ENCODE measurements at places on chromosomes 4 and X. TPM values are rescaled to one million over a fixed set of nuclear protein-coding genes. Genes with fewer than 3 reads are reported as not detected.

GRCh38 chr4:56976283-56976836, 1.0 kb downstream of the NOA1 start:
- no peak for DNase-seq
- H3K4me3 ChIP-seq = peak overlapping the region; percentile 99
- no peaks in the 10 kb centered on the region for H3K27me3 ChIP-seq

DNA sequence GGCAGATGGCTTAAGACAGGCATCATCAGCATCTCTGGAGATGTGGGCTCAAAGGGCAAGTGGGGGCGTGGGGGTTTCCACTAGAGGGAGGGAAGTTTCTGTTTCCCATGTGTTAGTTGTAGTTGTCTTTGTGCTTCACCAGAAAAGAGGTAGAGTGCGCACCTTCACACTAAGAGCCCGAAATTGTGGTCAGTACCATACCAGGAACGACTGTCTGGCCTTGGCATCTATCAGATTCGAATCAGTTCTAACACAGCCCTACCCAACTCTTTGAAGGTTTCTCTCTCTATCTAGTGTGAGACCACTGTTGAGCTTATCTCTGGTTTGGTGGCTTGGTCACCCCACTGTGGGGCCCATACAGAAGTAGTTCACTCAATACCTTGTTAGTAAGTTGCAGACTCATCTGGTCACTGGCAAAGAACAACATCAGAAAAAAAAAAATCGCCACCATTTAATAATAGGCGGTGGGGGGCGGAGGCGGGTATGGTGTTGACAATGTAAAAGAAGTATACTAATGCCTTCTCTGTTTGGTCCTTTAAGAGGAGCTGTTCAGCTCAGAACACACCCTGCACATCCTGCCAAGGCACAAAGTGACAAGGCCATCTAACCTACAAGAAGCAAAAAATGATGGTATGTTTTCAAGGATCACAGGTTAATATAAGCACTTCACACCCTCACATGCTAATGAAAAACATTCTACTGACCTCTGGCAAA, 71.1 kb downstream of the NYX start:
- H3K27me3 ChIP-seq = no peaks in the 10 kb centered on the region
- H3K4me1 ChIP-seq = no peaks in the 10 kb centered on the region
- DNase-seq = no peak
- no peak overlapping the region for H3K4me3 ChIP-seq

- no peak overlapping the region for H3K27ac ChIP-seq
- H3K4me3 ChIP-seq = no peak overlapping the region
- H3K36me3 ChIP-seq = no peaks in the 10 kb centered on the region
- H3K27me3 ChIP-seq = peaks cover 13% of the 10 kb centered on the region
These were observed 95.6 kb downstream of the AFAP1 start for GRCh38 chr4:7843831-7844593.

Gene CXorf65
- polyA plus RNA-seq = 2.5 TPM

GRCh38 chr4:38132107-38132673, 172.0 kb downstream of the PTTG2 start:
- H3K36me3 ChIP-seq = peaks cover 14% of the 10 kb centered on the region
- peak overlapping the region; percentile 86 for H3K27ac ChIP-seq
- peak; percentile 26 for DNase-seq

- H3K36me3 ChIP-seq = no peaks in the 10 kb centered on the region
- H3K4me3 ChIP-seq = no peak overlapping the region
- no peak overlapping the region for H3K27ac ChIP-seq
These were observed 173.5 kb upstream of the C1QTNF7 start for GRCh38 chr4:15254236-15254880.

DNA sequence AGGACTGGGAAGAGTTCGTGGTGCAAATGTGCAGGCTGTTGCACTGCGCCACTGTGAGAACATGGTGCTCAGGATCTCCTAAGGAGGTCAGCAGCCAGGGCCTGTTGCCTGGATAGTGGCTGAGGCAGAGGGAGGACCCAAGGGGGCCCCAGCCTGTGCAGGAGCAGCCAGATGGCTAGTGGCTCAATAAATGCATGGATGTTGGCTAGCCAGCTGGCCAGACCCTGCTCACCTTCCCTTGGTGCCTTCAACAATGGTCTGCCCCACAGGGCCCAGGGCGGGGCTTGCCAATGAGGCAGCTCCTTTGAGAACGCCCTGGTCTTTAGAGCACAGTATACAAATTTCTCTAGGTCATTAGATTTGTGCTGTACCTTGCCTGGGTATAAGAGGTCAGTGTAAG, 67.4 kb downstream of the TNIP2 start:
- no peaks in the 10 kb centered on the region for H3K27me3 ChIP-seq
- H3K4me1 ChIP-seq = peaks cover 58% of the 10 kb centered on the region
- no peak for DNase-seq
- H3K36me3 ChIP-seq = peaks cover 41% of the 10 kb centered on the region
- peak overlapping the region; percentile 96 for H3K27ac ChIP-seq
- H3K4me3 ChIP-seq = no peak overlapping the region
